Activated T-cell treated with anti-CD3 and anti-CD28 coated beads for 1 hour (primary cell): ENCODE measurements at places on chromosomes 1 and 21.

GRCh38 chr1:116457946-116458604 lies 85.0 kb downstream of the ATP1A1 start:
- no peak for DNase-seq

DNA sequence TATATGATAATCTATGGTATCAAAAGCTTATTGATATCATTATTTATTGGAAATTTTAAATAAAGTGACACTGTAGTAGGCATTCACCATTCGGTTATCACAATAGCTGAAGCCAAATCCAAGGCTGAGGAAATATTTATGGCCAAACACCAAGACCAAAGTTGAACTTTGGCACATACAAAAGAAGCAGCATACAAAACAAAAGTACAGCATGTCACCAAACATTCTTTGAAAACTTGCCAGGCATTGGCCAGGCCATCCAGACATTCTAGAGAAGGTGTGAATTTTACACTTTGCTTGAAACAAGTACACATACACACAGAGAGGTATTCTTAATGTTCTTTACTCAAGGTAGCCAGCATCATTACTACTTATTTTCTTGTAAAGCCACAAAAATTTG lies 544.4 kb upstream of the CXADR start:
- DNase-seq = no peak

- DNase-seq = no peak
Observed at GRCh38 chr1:60488847-60489246, 415.3 kb upstream of the C1orf87 start.

DNA sequence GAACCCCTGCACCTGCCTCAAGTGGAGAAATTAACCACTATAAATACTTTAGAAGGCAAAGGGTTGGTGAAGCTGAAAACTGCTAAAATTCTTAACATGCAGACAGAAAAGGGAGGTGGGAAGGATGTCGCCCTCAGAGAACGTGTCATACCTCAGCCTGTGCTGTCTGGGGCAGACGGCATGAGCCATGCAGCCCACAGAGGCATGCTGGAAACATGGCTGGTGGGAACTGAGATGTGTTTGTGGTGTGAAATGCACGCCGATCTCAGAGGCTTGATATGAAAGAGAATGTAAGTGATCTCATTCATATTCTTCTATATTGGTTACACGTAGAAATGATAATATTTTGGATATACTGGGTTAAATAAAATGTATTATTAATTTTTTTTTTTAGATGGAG lies 16.3 kb downstream of the AGPAT3 start:
- no peak for DNase-seq

- DNase-seq = no peak
Observed at GRCh38 chr1:109622895-109623294, 3.3 kb downstream of the AMPD2 start.

GRCh38 chr1:3529099-3529729 lies 74.7 kb downstream of the ARHGEF16 start:
- no peak for DNase-seq

DNA sequence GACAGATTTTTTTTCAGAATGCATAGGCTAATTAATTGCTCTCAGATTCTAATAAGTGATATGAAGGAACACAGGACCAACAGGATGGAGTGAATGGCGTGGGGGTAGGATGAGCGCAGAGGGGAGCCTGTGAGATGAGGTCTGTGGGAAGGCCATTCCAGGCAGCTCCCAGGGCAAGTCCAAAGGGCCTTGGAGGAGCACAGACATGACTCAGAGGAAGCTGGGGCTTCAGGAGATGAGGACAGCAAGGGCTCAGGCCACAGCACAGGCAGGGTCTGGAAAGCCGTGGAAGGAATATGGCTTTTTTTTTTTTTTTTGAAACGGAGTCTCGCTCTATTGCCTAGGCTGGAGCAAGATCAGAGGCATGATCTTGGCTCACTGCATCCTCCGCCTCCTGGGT lies 35.1 kb downstream of the FMN2 start:
- no peak for DNase-seq

- DNase-seq = no peak
Observed at GRCh38 chr1:18549906-18550305, 69.2 kb downstream of the KLHDC7A start.

GRCh38 chr1:243452092-243452491 lies 196.3 kb downstream of the SDCCAG8 start:
- DNase-seq = no peak

DNA sequence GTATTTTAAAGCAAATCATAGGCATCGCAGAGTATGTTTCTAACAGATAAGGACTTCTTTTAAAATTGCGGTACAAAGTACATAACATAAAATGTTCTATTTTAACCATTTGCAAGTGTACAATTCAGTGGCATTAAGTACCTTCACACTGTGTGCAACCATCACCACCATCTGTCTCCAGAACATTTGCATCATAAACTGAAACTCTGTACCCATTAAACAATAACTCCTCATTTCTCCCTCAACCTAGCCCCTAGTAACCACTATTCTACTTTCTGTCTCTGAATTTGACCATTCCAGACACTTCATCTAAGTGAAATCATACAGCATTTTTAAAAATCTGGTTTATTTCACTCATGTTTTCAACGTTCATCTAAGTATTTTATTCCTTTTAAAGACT lies 16.6 kb upstream of the ATF3 start:
- DNase-seq = no peak

DNA sequence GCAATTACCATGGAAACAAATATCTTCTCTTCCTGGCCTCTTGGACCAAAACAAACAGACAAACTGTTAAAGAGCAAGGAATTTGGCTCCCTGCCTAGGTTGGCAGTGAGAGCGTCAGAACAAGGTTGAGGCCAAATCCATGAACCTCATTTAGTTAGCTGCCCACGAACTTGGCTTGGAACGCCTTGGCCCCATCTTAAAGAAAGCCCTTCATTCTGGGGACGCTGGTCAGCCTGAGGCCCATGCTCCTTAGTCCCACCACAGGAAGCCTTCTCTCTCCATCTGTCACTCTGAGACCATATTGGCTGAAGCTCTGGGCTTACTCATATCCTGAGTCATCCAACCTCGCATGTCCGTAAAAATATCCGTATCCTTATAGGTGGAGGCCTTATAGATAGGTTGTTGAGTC lies 62.4 kb upstream of the DIRAS3 start:
- no peak for DNase-seq

- DNase-seq = no peak
Observed at GRCh38 chr1:31859044-31859443, 43.2 kb upstream of the SPOCD1 start.

- DNase-seq = no peak
Observed at GRCh38 chr1:163789911-163790310, 468.2 kb downstream of the NUF2 start.

- DNase-seq = no peak
Observed at GRCh38 chr1:88298506-88298905, 385.6 kb upstream of the PKN2 start.

DNA sequence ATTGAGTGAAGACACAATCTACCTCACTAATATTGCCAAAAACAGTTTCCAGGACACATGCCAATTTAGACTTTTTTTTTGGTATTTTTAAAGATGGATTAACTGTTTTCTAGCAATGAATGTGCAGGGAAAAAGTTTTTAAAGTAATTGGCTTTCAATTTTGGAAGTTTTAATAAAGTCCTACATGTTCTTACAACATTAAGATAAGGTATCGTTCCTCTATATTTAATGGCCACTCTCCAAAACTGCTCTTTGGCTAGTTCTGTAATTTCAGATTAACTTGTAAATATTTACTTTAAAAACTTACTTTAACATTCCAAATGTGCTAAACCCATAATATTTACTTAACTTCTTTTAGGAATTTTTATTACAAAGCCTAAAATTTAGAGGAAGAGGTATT lies 1332.2 kb upstream of the PRMT6 start:
- DNase-seq = no peak

- DNase-seq = no peak
Observed at GRCh38 chr1:62318756-62319544, at the start of gene KANK4. TSS of gene KANK4 (minus strand) at chr1:62319434. CDS start at chr1:62281564, 37,870 bp downstream.

DNA sequence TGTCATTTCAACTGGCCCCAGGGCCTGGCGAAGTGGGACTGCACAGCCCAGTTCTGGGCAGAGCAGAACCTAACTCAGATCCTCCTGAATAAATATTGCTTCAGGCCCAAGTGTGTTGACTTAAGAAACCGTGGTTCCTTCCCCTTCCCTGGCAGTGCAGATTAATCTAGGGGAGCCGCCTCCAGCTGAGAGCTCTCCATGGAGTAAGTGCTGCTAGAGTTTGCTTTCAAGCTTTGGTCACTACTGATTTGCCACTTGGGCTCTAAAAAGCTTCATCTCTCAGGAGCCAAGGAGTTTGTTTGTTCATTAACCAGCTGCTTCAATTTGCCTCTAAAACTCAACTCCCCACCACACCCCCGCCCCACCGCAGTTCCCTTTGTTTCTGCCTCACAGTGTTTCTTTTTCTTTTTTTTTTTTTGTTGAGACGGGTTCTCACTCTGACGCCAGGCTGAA lies 112.1 kb downstream of the DTL start:
- DNase-seq = no peak

DNA sequence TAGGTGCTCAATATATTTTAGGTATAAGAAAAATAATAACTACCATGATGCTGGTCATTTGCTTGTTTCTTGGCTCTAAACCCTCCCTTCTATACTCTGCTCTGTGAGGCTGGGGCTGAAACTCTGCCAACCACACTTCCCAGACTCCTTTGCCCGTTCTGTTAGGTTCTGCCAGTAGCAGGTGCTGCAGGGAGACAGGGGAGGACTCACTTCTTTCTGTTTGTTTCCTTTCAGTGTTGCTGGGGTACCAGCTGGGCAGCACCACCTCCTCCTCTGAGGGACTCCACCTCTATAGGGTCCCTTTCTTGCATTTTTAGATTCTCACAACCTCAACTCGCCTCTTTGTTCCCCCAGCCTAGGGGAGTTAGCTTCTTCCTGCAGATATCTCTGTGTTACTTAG lies 17.0 kb upstream of the SH2D2A start:
- no peak for DNase-seq

- DNase-seq = no peak
Observed at GRCh38 chr1:92973203-92973897, 12.1 kb upstream of the DIPK1A start.

DNA sequence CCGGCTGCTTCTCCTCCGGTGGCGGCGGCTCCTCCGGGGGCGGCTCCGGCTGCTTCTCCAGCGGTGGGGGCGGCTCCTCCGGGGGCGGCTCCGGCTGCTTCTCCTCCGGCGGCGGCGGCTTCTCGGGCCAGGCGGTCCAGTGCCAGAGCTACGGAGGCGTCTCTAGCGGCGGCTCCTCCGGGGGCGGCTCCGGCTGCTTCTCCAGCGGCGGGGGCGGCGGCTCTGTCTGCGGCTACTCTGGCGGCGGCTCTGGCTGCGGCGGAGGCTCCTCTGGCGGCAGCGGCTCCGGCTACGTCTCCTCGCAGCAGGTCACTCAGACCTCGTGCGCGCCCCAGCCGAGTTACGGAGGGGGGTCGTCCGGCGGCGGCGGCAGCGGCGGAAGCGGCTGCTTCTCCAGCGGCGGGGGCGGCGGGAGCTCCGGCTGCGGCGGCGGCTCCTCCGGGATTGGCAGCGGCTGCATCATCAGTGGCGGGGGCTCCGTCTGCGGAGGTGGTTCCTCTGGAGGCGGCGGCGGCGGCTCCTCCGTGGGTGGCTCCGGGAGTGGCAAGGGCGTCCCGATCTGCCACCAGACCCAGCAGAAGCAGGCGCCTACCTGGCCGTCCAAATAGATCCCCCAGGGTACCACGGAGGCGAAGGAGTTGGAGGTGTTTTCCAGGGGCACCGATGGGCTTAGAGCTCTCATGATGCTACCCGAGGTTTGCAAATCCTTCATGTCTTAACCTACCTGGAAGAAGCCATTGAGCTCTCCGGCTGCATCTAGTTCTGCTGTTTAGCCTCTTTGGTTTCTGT lies 2.0 kb downstream of the LORICRIN start:
- DNase-seq = peak; percentile 22

GRCh38 chr21:42411891-42412635 lies 8.4 kb downstream of the UBASH3A start:
- DNase-seq = no peak

GRCh38 chr1:37282764-37283163 lies 191.6 kb upstream of the ZC3H12A start:
- DNase-seq = no peak

GRCh38 chr1:205365945-205366463 lies 9.3 kb upstream of the KLHDC8A start:
- no peak for DNase-seq
